ENCODE measurements at places on chromosomes 1 and 21.

DNA sequence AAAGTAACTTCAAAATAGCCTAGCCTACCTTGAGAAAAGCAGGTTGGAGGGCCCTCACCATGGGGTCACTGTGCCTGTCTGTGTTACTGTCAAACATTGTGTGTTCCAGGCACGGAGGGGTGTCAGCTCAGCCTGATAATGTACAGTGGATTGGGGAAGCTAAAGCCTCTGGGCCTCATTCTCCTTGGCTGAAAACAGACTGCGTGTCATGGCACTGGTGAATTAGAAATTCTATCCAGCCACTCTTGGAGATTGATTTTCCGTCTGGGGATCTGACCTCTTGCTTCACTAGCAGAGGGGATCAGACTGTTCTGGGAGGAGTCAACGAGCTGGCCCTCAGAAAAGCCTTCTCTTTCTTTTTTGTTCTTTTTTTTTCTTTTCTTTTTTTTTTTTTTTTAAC is 123.5 kb upstream of the HOOK1 start:
- DNase-seq, result no peak

DNA sequence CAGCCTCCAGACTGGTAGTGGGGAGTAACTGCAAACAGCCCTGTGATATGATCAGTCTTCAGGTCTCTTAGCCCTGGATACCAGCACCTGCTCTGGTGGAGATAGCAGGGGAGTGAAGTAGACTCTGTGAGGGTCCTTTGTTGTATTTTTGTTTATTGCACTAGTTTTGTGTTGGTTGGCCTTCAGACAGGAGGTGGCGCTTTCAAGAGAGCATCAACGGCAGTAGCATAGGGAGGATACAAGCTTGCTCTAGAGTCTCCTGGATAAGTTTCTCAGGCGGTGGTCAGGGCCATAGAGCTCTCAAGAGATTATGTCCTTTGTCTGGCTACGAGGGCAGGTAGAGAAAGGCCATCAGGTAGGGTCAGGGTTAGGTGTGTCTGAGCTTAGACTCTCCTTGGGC is 116.4 kb downstream of the USH2A start:
- DNase-seq, result no peak

DNA sequence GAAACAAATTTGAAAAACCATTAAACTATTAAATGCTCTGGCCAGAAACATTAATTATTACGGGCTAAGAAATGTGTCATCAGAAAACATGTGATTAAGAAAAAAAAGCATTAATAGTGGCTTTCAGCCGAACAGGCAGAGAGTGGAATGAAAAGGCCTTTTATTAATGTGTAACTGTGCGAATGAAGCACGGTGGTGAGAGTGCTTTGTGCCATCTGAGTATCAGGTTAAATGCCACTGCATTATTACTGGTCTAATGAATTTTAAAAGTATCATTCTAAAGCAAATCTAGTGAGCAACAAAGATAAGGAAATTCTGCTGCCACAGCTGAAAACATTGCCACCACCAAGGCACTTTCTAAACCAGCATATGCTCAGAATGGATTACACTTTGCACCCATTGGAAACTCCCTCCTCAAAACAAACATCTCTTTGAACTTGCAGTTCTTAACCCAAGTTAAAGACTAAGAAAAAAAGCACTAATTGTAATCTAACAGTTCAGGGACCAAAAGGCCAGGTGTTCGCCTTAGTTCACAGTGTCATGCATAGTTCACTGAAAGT is 30.0 kb upstream of the SSX2IP start:
- DNase-seq, result no peak

GRCh38 chr1:41516168-41517061 is 31.9 kb upstream of the EDN2 start:
- peak; percentile 50 for DNase-seq

- no peak for DNase-seq
These were observed 33.5 kb downstream of the UTP25 start for GRCh38 chr1:209861242-209861641.

DNA sequence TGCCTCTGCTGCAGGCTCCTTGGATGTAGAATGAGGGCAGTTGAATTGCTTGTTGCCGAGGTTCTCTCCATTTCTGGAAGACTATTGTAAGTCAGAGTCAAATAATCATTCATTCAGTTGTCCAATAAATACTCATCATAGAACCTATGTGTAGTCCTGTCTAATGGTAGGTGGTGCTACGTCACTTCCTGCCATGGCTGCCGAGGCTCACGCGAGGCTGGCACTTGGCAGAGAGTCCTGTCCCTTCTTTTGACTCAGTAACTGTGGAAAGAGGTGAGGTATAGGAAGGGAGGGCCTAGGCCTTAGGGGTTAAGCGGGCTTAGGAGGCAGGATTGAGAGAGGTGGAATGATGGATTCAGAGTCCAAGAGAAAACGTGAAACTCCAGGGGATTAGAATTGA is 9.7 kb downstream of the ADARB1 start:
- DNase-seq, result no peak

- no peak for DNase-seq
These were observed 105.5 kb downstream of the PHTF1 start for GRCh38 chr1:113653741-113654140.

- peak; percentile 67 for DNase-seq
These were observed 41.8 kb upstream of the PWP2 start for GRCh38 chr21:44065428-44065827.
